ENCODE measurements at places on chromosomes 16 and 17.

- no peak for DNase-seq
Measured at GRCh38 chr17:81573794-81574642, 21.9 kb upstream of the FAAP100 start.

DNA sequence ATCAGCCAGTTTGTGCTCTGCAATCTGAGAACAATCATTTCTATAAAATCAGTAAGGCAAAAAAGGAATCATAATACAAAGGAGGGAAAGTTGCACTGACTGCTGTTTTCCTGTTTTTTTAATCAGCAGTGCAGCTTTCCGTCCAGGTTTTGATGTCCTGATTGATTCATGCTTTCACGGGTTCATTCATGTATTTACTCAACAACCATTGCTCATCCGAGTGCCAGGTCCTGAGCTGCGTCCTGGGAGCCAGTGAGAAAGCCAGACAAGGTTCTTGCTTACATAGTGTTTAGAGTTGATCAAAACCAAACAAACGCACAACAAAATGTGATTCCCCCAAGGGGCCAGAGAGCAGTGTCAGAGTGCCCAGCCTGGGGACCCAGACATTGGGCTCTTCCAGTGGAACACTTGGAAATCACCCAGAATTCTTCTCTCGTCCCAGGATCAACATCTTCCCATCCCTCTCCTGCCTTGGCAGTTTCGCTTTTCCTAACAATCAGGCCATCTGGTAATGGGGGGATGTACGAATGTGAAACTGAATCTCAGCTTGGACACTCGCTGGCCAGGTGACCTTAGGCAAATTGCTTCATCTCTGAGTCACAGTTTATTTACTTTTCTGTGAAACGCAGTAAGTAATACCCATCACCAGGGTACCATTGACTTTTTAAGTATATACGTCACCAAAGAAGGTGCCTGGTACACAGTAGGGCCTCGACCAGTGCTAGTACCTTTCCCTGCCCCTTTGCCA lies 13.3 kb upstream of the C1QL1 start:
- no peak for DNase-seq

GRCh38 chr17:17231621-17232302 lies 5.2 kb downstream of the FLCN start:
- no peak for DNase-seq

DNA sequence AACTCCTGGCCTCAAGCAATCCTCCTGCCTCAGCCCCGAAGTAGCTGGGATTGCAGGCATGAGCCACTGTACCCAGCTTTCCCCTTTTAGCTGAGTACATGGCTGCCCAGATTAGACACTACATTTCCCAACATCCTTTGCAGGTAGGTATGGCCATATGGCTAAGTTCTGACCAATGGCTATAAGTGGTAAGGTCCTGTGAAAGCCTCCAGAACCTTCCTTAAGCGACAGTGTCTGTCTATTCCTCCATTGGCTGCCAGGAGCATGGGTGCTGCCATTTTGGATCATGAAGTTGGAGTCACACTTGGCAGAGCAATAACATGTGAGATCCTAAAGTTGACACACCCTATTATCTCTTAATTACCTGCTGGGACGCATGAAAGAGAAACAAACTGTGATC lies 24.4 kb upstream of the CRHR1 start:
- DNase-seq, result no peak

- no peak for DNase-seq
Measured at GRCh38 chr16:725463-726187, 618 bp downstream of the CCDC78 start.

- DNase-seq, result peak; percentile 64
Measured at GRCh38 chr17:82212331-82213250, at the start of gene CCDC57. Gene CCDC57 (minus strand): TSS chr17:82212842. CDS start chr17:82201944, 10,898 bp downstream.

DNA sequence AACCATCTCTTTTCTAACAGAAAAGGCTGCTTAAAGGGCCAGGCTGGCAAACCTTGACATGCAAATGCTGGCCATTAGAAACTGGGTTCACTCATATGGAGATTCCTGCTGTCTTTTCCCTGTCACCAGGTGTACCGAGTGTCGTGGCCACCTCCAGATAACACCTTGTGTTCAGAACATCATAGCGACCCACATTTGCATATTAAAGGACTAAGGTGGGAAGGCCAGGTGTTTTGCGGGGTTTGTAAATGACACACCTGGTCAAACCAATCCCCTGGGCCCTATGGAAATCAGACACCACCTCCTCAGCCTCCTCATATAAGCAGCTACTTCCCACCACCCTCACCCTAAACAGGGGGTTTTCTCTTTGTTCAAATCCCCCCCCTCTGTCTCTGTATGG lies 2.5 kb upstream of the AIPL1 start:
- DNase-seq, result no peak

GRCh38 chr17:76268015-76268749 lies 3.0 kb downstream of the UBALD2 start:
- peak; percentile 59 for DNase-seq

DNA sequence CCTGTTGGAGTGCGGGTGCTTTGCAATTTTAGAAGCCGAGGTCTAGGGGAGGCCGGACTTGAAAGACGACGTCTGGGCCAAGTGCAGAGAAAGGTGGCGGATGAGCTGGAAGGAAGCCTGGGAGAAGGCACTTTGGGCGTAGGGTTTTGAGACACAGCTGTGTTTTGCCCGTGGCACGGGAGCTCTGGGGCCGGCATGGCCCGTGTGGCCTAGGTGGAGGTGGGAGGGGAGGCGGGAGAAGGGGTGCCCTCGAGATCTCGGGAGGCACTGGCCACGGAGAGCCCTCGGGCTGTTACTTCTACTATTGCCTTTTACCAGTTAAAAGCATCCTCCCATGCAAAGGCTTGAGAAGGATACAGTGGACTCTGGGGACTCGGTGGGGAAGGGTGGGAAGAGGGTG lies 161.9 kb downstream of the FOXL1 start:
- no peak for DNase-seq

- DNase-seq, result no peak
Measured at GRCh38 chr16:75206749-75207451, at the start of gene CTRB2. Gene CTRB2 (minus strand): TSS chr16:75207161. CDS start chr16:75207141, 20 bp downstream.

- DNase-seq, result no peak
Measured at GRCh38 chr16:73022534-73022933, 25.4 kb downstream of the ZFHX3 start.

DNA sequence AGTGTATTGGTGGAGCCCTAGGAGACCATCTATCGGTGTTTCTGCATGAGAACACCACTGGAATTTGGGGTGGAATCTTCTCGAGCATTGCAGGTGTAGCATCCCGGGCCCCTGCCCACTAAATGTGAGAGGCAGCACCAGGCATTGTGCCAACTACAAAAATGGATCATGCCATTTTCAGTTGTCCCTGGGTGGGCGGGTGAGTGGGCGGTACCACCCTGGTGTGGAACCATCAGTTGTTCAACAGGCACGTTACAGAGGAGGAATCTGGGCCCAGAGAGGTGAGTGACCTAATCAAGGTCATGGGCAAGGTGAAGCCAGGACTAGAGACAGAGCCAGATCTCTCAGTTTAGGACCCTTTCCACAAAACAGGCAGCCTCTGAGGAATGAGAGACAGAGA lies 8.8 kb downstream of the PIPOX start:
- no peak for DNase-seq

- DNase-seq, result no peak
Measured at GRCh38 chr17:30405161-30405560, 26.4 kb downstream of the CPD start.

- DNase-seq, result no peak
Measured at GRCh38 chr16:47644661-47645060, 183.5 kb downstream of the PHKB start.

DNA sequence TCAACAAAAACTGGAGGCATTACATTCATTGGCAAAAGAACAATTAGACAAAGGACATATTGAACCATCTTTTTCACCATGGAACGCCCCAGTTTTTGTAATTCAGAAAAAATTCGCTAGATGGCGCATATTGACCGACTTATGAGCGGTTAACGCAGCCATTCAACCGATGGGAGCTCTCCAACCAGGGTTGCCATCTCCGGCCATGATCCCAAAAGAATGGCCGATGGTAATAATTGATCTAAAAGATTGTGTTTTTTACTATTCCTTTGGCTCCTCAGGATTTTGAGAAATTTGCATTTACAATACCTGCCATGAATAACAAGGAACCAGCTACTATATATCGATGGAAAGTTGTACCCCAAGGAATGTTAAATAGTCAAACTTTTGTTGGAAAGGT lies 21.4 kb downstream of the ALOX15B start:
- DNase-seq, result peak; percentile 16

GRCh38 chr17:78497115-78497540 lies 80.1 kb downstream of the DNAH17 start:
- DNase-seq, result no peak

- no peak for DNase-seq
Measured at GRCh38 chr16:13042291-13042685, 140.9 kb downstream of the SHISA9 start.

GRCh38 chr17:32275060-32276042 lies 9.7 kb downstream of the RHBDL3 start:
- no peak for DNase-seq

DNA sequence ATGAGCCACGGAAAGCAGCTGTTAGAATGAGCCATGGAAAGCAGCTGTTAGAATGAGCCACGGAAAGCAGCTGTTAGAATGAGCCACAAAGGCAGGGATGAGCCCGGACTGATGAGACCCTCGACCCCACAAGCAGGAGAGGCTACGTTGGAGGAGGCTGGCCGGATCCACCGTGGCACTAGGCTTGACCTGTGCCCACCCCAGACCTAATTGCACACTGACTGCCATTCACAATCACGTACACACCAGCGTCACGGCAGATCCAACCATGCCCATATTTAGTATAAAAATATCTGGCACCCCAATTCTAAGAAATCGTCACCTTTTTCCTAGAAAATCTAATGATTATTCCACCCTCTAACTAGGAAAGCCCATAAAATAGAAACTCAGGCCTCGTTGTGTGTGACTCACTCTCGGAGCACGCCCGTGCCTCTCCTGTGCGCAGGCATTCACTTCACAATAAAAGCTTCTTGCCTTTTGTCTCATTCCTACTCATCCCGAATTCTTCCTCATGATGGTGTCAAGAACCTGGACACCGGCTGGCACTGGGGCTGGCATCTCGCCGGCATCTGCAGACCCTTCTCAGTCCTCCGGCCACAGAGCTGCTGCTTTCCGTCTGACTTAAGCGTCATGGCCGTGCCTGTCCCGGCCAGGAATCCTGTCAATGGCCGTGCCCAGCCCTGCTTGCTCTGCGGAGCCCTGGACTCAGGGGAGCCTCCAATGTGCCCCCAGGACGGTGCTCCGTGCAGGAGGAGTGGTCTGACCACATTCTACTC lies 5.5 kb upstream of the SECTM1 start:
- DNase-seq, result no peak

DNA sequence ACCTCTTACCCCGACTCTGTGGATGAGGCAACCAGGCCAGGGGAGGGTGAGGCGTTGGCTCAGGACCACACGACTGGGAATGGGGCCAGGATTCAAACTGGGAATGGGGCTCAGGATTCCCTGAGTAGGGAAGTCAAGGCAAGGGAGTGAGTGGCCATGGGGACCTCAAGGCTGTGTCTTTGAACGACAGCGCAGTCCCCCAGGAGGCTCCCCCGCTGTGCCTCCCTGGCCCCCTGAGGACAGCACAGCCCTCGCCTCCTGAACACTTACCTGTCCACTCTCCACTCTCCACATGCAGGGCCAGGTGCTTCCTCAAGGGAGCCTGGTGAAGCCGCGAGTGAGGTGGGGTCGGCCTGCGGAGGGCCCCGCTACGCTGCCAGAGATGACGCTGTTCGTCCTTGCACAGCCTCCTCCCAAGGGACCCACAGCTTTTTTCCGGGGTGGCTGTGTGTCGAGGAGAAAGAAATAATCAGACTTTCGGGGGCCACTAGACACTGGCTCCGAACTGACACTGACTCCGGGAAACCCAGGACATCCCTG lies 6.9 kb downstream of the ZNF469 start:
- no peak for DNase-seq

- DNase-seq, result no peak
Measured at GRCh38 chr16:53625221-53625620, 78.4 kb downstream of the RPGRIP1L start.

- no peak for DNase-seq
Measured at GRCh38 chr16:84706856-84707255, 7.1 kb downstream of the USP10 start.

GRCh38 chr17:27533874-27534815 lies 77.9 kb downstream of the KSR1 start:
- no peak for DNase-seq

DNA sequence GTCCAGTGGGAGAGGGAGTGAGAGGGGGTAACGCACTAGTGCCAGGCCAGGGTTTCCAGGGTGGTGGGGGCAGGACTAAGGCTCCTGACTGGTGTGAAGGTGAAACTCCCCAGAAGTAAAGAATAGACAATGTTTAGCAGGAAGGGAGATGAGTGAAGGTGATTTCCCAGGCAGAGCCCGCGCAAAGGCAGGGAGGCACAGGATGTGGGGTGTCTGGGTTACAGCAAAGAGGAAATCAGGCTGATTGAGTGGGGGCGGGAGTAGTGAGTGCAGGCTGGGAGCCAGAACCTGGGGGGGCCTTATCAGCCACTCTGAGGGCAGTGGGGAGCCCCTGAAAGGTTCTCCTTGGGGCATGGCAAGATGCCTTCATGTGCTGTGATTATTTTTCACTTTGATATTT lies 167.5 kb downstream of the UTP18 start:
- no peak for DNase-seq

DNA sequence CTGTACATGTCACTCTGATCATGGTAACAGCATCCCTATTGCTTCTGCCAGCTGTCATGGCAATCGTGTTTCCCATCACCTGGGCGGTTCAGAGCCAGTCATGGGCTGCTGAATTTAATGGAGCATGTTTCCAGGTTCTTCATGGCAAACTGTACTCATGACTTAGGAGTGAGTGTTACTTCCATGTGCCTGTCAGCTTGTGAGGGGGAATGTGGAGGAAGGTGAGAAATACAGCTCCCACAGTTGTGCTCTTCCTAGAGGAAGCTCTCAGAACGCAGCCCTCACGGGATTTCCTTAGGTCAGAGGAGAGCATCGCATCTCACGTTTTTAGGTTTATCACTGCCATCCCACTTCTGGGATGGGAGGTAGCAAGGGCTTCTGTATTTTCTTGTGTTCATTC lies 28.0 kb upstream of the ARHGAP23 start:
- DNase-seq, result no peak

DNA sequence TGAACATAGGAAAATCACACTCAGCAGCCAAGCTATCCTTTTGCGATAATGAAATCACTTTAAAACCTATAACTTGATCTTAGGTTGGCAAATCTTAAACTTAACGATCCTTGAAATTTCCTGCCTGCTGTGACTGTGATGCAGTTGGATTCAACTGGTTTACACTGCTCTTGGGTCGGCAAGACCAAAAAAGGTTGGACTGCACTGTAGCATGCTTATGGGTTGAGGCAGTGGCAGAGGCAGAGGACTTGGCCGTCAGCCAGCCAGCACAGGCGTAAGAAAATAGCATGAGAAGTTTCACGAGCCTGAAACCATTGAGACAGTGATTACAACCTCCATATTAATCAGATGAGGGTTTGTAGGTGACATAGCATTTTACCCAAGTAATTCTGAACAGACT lies 21.4 kb downstream of the WSB1 start:
- DNase-seq, result no peak

DNA sequence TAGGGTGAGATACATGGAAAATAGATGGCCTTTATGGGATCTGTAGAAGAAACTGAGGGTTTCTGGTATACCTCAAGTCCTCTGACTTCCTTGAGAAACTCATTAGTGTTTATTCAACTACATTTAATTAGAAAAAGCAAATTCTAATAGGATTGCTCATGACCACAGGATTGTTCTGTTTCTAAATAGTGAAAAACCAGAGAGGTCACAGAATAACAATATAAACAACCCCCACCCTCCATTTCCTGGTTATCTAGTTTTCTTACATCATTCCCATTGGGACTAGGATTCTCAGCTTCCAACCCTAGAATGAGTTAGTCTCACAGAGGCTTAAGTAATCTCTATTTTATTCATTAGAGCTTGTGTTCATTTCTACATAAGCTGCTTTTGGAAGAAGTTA lies 30.0 kb downstream of the SF3B3 start:
- DNase-seq, result no peak

Data from stimulated activated CD8-positive, alpha-beta memory T cell treated with anti-CD3 and anti-CD28 coated beads, Interleukin-15, amount 100 ng/mL, for 4 hours (primary cell).